ENCODE measurements at places on chromosomes 6 and 20.

- DNase-seq, result no peak
Observed at GRCh38 chr6:158759966-158760617, 59.1 kb downstream of the EZR start.

GRCh38 chr6:80434691-80435350 is 328.4 kb downstream of the BCKDHB start:
- DNase-seq, result no peak

DNA sequence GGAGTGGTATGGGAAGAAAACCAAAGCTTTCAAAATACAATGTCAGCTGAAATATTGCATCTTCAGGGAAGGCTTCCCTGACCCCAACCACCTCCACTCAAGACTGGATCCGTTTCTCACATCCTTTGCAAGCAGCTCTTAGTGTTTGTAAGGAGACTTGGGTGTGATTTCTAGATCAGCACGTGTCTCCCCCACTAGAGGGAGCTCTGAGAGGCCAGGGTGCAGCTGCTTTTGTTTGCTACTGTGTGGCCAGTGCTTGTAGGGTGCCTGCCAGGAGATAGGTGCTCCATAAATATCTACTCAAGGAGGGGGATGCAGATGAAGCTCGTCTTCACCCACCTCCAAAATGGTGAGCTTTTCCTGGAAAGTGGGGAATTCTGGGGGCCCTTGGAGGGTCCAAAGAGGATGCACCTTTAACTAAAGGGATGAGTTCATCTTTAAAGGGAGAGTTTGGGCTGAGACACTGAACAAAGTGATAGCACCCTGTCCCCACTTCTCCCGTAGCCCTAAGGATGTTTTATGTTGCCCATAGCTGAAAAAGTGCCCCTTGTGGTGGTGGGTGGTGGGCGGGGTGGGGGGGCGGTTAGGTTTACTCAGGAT is 52.6 kb upstream of the MAFB start:
- no peak for DNase-seq

DNA sequence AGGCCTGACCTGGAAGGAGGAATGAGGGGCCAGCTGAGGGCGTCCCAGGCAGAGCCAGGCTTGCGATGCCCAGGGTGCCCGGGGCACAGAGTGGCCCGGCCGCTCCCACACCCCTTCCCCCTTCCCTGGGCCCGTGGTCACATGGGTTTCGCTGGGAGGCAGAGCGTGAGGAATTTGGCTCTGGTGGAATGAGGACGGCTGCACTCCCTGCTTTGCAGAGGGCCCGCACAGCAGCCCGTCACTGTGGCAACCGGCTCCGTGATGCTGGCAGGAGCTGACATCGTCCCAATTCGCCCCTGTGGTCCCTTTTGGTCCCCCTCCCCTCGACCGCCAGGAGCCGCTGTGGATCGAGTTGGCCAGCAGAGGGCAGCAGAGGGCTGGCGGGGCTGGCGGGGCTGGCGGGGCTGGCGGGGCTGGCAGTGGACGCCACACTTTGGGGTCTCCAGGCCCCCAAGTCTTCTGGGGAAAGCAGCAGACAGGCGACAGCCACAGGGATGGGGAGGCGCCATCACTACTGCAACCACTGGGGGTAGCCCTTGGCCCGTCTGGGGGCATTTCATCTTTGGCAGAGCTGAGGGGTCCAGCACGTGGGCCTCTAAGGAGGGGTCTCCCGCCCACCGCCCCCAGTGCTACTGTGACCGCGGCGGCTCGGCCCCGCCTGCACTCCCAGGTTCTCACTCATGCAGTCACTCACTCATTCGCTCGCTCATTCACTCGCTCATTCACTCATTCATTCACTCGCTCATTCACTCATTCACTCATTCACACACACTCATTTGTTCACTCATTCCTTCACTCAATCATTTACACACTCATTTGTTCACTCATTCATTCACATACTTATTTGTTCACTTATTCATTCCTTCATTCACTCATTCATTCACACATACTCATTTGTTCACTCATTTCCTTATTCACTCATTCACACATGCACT is 49.7 kb upstream of the BHLHE23 start:
- peak; percentile 37 for DNase-seq

GRCh38 chr20:11379257-11380011 is 538.3 kb upstream of the BTBD3 start:
- no peak for DNase-seq

DNA sequence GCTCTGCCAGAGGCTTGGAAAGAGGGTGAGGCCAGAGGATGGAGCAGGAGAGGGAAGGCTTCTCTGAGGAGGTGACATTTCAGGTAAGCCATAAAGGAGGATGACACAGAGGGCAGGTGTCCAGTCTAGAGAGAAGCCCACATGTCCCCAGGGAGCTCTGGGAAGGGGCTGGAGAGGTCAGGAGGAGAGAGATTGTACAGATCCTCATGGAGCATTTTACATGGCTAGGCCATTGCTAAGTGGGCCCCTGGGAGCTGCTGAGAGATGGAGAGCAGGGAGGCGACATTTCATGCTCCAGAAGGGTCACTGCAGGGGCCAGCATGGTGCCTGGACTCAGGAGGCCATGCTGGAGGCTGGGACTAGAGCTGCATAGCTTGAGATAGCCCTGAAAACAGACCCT is 124.5 kb downstream of the TOX2 start:
- DNase-seq, result no peak

DNA sequence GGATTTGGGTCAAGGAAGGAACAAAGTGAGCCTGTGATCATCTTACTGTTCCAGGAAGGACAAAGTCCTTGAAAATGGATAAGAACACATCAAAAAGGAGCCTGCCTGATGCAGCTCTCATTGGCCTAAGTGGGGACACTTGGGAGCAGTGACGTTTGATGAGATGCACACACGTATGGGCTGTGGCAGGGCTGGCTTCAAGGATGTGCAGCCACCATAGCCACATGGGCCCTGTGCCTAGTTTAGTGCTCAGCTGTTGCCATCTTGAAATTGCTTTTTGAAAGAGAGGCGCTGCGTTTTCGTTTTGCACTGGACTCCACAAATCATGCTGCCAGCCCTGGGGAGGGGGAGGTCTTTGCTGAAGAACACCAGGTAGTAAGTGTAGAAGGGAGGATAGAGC is 6.6 kb upstream of the NPEPL1 start:
- no peak for DNase-seq

DNA sequence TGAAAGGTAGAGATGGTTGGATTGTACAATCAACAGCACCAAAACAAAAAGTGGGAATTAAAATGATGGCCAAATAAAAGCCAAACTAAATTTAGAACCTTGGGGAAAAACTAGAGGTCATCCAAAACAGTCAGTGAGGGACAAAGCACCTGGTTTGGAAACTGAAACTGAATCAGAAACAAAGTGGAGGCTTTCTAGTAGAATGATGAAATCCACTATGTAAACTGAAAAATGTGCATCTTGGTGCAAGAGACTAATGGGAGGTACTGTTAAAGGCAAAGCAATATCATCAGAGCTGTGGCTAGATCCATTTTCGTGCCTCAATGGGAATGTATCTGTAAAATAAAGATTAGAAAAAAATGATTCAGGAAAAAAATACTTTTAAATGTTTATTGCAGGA is 380.0 kb upstream of the GJE1 start:
- DNase-seq, result no peak

DNA sequence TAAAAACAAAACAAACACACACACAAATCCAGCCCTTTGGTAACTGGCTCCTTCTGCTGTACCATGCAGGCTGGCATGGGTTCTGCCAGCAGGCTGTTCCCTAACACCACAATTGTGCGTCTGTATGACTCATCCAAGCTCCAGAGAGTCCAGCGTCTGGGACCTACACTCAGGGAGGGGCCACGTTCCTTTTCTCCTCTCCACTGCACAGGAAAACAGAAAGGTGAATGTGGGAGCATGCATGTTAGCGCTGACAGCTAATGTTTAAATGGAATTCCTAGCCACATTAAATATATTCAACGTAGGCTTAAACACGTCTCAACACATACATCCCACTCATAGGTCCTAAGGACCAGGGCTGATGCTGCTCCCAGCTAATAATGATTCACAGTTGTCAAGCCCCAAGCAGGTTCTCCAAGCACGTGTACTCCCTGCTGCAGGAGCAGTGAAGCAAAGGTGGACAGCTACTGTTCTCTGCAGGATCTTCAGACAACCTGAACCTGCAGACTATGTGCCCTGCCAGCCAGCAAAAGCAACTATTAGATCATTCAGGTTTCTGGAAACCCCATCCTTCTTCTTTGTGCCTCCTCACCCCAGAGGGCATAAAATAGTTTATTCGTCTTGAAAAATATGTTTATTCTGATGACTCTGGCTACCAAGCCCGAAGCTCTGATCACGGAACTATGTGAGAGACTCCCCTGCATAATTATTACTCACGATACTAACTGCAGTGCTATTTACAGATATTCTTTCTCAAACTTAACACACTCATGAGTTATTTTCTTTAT is 20.9 kb downstream of the MAP1LC3A start:
- DNase-seq, result no peak

GRCh38 chr6:119170447-119171087 is 92.1 kb upstream of the FAM184A start:
- DNase-seq, result no peak

GRCh38 chr20:37776049-37776448 is 82.2 kb downstream of the CTNNBL1 start:
- DNase-seq, result no peak

GRCh38 chr6:144580771-144581170 is 295.6 kb downstream of the UTRN start:
- no peak for DNase-seq

GRCh38 chr6:13290335-13290734 is 38.0 kb downstream of the TBC1D7 start:
- no peak for DNase-seq

- DNase-seq, result peak; percentile 40
Observed at GRCh38 chr6:75602246-75603105, 796 bp downstream of the SENP6 start.

DNA sequence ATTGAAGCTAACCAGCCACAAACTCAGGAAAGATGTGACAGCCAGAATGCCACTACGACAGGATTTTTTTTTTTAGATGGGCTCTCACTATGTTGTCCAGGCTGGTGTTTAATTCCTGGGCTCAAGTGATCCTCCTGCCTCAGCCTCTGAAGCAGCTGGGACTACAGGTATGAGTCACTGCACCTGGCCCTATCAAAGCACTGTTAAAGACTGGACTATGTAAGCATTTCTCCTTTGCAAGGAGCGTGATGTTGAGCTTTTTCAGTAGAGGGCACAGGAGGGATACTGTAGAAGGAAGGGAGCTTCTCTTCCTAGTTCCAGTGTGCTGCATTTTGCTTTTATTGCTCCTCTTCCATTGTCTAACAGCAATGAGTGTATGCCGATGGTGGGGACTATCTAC is 35.8 kb downstream of the ZBTB9 start:
- DNase-seq, result no peak

GRCh38 chr20:59571551-59572314 is 32.6 kb upstream of the PHACTR3 start:
- DNase-seq, result peak; percentile 25

DNA sequence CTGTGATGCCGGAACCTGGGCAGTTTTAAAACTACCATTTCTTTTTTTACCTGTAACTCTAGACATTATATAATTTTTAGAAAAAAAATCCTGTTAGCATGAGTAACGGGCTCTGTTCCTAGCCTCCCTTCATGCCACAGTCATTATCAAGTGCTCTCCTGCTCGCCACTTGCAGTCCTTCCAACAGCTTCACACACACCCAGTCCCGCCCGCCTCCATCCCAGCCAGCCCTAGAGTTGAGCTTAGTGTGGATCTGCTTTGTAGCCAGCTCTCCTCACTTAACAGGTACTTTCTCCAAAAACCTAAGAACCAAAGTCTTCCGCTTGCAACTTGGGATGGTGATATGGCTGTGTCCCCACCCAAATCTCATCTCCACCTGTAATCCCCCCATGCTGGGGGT is 51.5 kb downstream of the EZR start:
- no peak for DNase-seq

DNA sequence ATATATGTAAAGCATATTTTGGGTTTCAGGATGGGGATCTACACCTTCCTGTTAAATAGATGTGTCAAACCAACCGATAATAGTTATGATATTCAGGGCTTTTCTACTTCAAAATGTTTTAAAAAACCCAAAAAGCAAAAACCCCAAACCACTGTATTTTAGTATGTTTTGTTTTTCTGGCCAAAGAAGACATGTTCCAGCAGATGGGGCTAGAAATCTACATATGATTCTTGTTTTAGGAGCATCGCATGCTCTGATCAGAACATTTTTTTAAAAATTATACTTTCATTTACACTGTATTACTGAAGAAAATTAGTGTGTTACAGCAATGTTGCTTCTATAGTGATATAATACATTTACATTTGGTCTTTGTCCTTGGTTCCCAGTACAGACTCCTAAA is 11.0 kb downstream of the RMND1 start:
- DNase-seq, result no peak

DNA sequence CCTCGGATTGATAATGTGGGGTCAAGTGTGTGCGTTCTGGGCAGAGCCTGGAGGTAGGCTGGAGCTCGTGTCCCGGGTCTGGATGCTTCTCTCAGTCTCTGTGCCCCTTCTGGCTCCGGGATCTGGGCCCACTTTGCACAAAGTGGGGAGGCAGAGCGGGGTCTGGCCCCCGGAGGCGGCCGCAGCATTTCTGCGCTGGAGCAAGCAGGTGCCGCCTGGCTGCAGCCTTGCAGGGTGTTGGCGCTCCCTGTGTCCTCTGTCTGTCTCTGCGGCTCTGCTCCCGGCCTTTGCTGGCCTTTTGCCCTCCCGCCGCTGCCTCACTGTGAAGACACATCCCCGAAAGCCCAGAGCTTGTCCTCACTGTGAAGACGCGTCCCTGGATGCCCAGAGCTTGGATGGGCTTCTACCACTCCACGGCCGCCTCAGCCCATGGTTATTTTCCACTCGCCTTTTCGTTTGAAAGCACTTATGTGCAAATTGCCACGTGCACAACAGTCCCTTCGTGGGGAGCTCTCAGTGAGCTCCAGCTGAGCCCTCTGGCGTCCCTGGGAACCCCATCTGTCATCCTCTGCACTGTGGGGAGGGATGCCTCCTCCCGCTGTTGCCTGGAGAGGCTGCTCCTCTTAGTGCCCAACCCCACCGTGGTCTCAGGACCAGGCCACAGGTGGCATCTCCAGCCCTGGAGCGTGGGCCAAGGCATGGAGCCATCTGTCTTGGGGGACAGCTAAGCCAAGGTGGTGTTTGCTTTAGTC is 17.4 kb downstream of the SLCO4A1 start:
- DNase-seq, result no peak

- no peak for DNase-seq
Observed at GRCh38 chr20:50416269-50417022, 93.7 kb upstream of the PTPN1 start.

DNA sequence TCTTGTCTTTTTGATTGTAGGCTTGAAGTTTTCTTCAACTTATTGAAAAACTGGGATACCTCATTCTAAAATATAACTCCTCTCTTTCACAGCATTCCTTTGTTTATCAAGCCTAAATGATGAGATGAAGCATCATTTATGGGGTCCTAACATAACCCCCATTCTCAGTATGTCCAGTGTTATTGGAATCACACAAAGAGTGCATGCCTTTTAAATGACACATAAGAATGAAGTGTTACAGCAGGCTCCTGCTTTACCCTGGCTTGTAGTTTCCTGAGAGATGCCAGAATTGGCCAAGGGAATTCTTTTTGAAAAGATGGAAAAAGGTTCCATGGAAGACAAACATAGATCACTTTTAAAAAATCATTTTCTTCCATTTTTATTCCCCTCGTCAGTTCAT is 502.4 kb downstream of the BCKDHB start:
- no peak for DNase-seq

- no peak for DNase-seq
Observed at GRCh38 chr6:113219783-113220182, 637.4 kb upstream of the MARCKS start.

Data from stimulated activated CD8-positive, alpha-beta memory T cell treated with anti-CD3 and anti-CD28 coated beads, Interleukin-2, amount 100 ng/mL, for 48 hours (primary cell).